ENCODE measurements at places on chromosomes 6 and 20.

DNA sequence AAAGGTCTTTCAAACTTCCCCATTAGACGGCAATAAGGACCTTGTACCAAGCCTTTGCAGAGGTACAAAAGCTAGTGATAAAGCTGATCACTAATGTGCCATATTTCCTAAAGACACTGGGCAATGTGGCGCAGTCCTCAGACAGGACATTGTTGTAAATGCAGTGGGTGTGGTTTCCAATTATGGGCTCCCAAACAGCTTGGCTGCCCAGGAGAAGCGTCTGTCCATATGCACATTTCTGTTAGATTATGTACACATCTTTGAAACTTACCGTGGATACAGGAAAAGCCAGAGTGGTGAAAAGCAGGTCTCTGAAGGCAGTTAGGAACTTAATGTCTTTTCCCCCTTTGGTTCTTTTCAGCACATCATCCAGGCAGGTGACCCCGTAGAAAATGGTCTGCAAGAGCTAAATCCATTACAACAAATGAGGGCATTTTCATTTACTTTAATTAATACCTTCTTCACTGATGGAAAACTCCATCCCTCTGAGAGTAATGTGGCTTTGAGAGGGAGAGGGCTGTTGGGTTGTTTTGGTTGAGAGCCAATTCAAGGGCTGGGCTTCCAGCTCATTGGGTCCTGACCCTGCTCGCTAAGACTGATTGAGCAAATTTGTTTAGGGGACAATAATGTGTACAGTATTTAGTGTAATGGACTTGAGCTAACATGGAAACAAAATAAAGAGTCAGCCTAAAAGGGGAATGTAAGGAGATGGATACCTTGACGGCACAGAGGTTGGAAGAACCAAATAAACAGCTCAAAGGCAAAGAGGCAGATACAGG, 10.4 kb downstream of the ADTRP start:
- DNase-seq = no peak

DNA sequence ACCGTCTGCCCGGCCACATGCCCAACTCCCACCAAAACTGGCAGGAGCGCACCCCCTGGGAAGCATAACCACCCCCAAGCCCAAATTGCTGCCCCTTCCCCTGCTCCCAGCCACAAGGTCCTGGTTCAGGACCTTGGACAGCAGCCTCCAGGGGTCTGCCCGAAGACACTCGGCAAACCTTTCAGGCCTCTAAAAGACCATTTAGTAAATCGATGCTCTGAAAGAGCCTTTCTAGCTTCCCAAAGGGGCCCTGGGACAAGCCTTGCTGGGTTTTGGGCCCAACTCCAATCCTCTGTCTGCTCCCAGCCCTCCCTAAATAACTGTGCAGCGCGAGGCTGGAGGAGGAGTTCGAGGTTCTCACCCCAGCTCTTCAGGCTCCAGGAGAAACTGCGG, 30.5 kb downstream of the GRM4 start:
- peak; percentile 10 for DNase-seq

DNA sequence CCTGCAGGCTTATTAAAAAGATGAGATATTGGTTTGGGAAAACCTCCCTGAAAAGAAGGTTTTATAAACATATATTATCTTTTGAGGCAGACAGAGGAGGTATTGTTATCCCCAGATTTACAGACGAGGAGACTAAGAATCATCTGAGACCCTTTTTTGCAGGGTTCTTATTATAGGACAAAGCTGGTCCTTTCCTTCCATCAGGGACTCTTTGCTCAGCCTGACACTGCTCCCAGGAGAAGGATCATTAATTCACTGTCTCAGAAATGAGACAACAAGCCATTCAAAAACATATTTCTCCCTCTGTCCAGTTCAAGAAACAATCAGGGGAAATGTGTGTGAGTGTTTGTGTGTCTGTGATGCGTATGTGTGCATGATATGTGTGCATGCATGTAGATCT, 33.5 kb downstream of the HIVEP2 start:
- no peak for DNase-seq

DNA sequence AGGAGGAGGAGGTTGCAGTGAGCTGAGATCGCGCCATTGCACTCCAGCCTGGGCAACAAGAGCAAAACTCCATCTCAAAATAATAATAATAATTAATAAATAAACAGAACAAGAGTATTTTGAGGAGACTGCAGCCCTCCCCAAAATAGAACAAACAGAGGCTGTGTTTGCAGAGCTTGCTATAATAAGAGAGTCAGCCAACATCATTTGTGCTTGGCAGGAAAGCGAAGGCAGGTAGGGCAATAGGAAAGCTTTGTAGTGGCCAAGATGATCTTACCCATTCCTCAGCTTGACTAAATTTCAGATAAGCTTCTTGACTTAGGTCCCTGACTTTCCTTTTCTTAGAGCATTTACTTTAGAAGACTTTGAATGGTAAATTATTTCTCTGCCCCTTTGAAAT, 6.7 kb downstream of the C6orf141 start:
- no peak for DNase-seq

DNA sequence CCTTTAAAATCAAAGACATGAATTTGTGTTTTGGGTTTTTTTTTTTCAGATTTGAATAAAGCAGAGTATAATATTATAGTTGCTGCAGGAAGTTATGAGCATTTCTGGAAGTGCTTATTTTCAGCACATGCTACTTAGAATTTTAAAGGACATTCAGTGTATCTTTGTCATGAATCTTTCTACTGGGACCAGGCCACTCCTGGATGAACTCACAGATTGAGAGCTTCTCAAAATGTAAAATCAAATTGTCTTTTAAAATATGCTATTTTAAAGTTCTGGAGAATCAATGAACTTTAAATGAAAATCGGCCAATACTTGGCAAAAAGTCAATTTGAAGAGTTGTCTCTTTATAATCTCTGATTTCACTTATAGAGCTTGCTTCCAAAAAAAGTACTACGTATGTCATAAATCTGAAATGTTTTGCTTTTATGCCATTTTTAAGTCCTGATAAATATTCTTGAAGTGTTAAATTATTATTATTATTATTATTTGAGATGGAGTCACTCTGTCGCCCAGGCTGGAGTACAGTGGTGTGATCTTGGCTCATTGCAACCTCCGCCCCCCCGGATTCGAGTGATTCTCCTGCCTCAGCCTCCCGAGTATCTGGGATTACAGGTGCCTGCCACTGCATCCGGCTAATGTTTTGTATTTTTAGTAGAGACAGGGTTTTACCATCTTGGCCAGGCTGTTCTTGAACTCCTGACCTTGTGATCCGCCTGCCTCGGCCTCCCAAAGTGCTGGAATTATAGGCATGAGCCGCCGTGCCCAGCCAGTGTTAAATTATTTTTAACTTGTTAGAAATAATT, 175.7 kb upstream of the AKAP12 start:
- no peak for DNase-seq
